Renal pelvis (tissue), 12 donors: ENCODE measurements at places on chromosomes 6 and 20.

- DNase-seq, result no peak
These were observed 74.0 kb upstream of the MYL9 start for GRCh38 chr20:36467076-36467999.

- DNase-seq, result no peak
These were observed 28.6 kb upstream of the SIM1 start for GRCh38 chr6:100493206-100493888.

GRCh38 chr20:6074145-6074561 lies 20.3 kb upstream of the LRRN4 start:
- no peak for DNase-seq

DNA sequence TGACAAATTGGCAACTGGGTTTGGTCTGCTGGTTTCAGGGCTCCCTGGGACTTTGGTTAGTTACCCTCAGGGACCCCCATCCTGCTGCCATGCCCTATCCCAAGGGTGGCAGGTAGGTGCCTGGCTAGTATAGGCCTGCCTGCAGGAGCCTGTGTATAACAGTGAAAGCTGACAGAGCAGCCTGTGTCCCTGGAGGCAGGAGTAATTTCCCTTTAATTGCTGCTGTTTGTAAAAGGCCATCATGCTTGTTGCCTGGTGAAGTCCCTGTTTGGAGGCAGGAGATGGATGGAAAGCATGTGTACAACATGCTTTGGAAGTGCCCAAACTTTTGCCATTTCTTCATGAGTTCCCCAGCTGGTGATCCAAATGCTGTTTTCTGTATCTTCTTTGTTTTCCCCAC lies 30.1 kb downstream of the CMTR1 start:
- DNase-seq, result no peak

DNA sequence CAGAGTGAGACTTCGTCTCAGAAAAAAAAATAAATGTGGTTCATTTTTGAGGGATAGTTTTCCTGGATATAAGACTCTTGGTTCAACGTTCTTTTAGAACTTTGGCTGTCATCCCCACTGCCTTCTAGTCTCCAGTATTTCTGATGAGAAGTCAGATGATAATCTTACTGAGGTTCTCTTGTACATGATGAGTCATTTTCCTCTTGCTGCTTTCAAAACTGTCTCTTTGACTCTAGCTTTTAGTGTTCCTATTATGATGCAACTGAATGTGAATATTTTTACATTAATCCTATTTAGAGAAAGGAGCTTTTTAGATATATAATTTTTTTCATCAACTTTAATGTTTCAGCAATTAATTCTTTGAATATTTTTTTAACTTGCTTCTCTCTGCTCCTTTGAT lies 46.0 kb upstream of the OR14J1 start:
- DNase-seq, result no peak

GRCh38 chr6:33904050-33904746 lies 100.4 kb upstream of the MLN start:
- no peak for DNase-seq

DNA sequence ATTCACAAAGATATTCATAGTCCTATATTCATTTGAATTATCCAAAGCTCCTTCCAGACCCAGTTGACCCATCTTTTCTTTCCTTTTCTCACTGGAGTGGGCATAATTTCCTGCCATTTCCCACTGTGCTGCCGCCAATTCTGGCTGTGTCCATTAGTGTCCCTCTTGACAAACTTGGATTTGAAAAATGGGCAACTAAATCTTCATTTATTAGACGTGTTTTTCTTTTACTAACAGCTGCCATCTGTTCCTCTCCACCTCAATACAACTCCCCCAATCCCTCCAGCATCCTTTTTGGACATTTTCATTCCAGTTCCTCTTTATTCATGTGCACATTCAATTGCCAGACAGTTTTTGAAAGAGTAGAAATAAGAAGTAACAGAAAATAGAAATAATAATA lies 90.5 kb downstream of the PCSK2 start:
- no peak for DNase-seq

- DNase-seq, result no peak
These were observed 67.8 kb downstream of the MMS22L start for GRCh38 chr6:97215157-97215769.

DNA sequence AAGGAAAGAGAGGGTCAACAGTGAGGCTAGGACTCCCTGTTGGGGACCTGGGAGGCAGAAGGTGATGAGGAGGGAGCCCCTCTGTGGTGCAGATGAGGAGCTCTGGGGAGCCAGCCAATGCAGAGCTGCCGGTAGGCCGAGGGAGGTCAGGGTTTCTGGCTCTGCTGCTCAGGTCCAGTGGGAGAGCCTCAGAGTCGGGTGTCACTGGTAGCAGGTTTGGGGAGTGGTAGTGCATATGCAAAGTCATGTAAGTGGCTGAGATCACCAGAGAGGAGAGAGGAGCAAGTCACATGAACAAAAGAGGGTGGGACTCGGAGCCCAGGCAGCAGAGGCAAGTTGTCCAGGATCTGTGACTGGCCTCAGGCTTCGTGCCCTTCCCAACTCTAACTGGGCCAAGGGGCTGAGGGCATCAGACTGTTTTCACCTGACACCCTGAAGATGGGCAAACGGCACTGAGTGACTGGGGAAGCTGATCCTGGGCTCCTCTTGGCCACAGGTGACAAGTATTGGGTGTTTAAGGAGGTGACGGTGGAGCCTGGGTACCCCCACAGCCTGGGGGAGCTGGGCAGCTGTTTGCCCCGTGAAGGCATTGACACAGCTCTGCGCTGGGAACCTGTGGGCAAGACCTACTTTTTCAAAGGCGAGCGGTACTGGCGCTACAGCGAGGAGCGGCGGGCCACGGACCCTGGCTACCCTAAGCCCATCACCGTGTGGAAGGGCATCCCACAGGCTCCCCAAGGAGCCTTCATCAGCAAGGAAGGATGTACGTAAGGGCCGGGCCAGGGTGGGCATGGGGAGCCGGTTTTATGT lies 6.6 kb downstream of the MMP24OS start:
- DNase-seq, result no peak

GRCh38 chr6:104689551-104690205 lies 170.0 kb downstream of the HACE1 start:
- DNase-seq, result no peak

DNA sequence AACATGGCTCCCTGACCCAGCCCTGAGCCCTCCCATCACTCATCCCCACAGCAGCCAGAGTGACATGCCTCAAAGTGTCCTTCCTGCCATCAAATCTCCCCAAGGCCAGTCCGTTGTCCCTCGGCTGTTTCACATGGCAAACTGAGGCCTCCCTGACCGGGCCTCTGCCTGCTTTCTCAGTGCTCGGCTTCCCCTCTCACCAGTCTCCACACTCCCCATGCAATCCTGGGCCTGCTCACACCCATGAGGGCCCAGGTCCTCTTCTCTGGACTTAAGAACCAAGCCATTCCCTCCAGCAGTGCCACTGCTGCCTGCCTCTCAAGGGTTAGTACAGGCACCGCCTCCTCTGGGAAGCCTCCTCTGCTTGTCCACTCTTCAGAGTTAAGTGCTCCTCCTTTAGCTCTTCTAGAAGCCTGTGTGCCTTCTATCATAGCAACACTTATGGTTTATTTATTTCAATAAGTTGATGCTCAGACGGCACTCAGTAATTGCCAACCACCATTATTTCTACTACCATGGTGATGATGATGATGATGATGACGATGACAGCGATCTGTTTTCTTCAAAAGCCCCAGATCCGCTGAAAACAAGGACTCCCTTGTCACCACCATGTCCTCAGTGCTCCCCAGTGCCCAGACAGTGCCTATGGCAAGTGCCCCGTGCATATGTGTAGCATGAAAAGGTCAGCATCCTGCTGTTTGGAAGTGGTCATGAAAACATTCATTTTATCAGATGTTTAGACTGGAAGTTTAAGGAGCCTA lies 449.0 kb downstream of the CDH26 start:
- no peak for DNase-seq

GRCh38 chr6:37306624-37307222 lies 47.1 kb upstream of the RNF8 start:
- no peak for DNase-seq

GRCh38 chr6:112911959-112912358 lies 564.8 kb downstream of the RFPL4B start:
- peak; percentile 53 for DNase-seq

- DNase-seq, result no peak
These were observed 623 bp downstream of the MYBL2 start for GRCh38 chr20:43667341-43668132.

DNA sequence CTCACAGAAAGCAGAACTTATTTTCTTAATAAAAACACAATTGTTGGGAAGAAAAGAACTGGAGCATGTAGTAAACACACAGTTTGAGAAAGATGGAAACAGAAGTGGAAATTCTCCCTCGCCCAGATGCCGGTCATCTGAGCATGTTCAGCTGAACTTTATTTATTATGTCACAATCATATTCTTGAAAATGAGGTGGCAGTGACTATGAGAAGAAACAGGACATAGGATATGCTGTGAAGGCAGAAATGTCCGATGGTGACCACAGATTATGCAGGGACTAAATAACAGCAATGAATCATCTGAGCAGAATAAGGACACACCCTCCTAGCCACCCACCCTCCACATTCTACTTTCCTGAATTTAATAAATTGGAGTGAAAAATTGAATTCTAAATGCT lies 425.3 kb upstream of the NOX3 start:
- no peak for DNase-seq

GRCh38 chr6:12112540-12113189 lies 100.6 kb downstream of the HIVEP1 start:
- no peak for DNase-seq

GRCh38 chr20:25525867-25526266 lies 59.5 kb downstream of the NINL start:
- no peak for DNase-seq

- peak; percentile 24 for DNase-seq
These were observed 4.8 kb downstream of the TRIM10 start for GRCh38 chr6:30156262-30156599.

DNA sequence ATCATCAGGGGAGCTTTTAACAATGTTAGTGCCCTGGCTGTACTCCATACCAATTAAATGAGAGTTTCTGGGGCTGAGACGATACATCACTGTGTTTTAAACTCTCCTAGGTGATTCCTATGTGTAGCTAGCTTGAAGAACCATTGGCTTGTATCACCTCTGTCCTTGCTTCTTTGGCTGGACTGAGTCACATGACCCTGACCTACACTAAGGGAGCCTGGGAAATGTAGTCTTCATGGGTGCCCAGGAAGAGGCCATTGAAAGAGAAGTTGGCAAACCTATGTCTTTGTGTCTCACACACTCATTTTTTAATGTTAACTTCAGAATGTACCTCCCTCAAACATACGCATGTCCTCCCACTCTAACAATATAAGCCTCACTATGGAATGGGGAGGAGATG lies 506.6 kb downstream of the DHX35 start:
- DNase-seq, result no peak

GRCh38 chr6:14456941-14457340 lies 339.4 kb downstream of the CD83 start:
- DNase-seq, result no peak

DNA sequence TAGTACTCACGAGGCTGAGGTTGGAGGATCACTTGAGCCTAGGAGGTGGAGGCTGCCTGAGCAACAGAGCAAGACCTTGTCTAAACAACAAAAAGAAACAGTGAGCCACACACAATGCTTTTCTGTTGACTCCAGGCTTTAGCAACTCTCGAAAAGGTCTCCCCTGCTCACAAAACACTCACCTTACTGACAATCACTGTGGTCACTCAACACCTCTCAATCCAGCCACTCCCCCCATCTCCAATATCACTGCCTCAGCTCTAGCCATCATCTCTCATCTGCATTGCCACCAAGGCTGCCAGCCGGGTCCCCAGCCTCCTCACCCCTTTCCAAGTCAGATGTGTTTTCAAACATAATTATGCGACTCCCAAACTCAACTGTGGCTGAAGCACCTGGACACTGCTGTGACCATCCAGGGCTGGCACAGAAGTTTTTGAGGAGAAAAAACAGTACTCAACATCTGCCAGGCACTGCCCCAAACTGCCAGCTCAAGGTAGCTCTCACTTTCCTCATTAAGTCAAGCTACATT lies 218.0 kb upstream of the ARID1B start:
- DNase-seq, result peak; percentile 66

DNA sequence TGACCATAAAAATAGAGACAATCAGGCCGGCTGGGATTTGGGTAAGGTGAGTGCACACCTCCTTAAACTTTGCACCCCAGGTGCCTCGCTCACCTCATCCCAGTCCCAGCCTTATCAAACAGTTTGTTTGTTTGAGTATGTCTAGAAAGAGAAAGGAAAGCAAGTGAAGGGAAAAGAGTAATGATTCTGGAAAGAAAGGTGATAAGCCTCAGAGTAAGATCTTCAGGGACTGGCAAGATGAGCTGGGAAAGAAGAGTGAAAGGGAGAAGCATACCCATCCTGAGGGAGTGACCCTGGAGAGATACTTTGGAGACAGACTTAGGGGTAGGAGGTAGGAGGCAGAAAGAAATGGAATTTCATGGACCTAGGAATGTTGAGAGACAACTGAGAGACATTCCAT lies 1.7 kb downstream of the TAP2 start:
- no peak for DNase-seq

GRCh38 chr6:91566467-91566866 lies 979.6 kb upstream of the MAP3K7 start:
- DNase-seq, result no peak

- no peak for DNase-seq
These were observed 12.6 kb downstream of the LRP11 start for GRCh38 chr6:149851461-149852110.

DNA sequence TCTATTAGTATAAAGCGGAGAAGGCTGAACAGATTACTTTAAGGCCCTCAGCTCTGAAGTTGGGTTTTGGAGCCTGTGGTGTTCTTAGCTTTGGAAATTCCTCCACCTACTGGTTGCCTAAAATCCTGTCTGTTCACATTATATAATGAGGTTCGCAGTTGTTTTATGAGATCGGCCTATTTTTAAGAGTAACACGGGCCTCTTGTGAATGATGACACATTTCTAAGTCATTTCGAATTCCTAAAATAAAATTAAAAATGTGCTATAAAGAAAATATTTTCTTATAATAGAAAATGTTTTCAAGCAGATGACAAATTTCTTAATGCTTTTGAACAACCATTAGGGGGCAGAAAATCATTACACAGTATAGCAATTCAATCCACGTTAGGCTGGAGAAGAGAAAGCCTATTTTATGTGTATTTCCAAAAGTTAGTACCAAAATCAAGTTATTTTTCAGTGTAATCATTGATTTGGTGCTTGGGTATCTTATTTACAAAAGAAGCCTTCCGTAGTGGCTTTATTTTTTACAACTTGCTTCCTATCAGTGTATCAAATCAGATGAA lies 15.8 kb upstream of the FAM8A1 start:
- DNase-seq, result peak; percentile 82

DNA sequence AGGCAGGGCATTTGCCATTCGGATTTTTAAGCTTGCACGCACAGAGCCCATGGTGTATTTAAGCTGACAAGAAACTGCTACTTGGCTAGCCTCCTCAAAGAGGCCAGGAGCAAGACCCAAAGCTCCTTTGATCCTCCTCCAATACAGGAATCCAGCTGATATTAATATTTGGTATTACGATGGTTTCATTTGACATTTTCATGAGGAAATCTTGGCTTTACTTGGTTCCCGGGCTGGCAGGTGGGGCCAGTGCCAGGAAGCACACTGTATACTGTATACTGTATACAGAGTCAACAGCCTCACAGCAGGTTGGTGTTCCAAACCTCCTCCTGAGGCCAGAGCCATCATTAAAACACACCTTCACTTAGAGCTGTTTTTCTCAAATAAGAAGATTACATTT lies 138.2 kb upstream of the ARMC2 start:
- no peak for DNase-seq

- no peak for DNase-seq
These were observed 281.7 kb upstream of the GJE1 start for GRCh38 chr6:141851063-141851462.
